EH (cell line): ENCODE measurements at places on chromosomes 5 and 9.

- DNase-seq, result peak; percentile 10
Observed at GRCh38 chr9:105535920-105536668, 21.8 kb upstream of the FKTN start.

- no peak for DNase-seq
Observed at GRCh38 chr9:120983259-120983837, 56.8 kb upstream of the TRAF1 start.

GRCh38 chr5:175798626-175799025, 72.8 kb upstream of the CPLX2 start:
- no peak for DNase-seq

- DNase-seq, result peak; percentile 84
Observed at GRCh38 chr5:16886366-16886736, 49.7 kb downstream of the MYO10 start.

DNA sequence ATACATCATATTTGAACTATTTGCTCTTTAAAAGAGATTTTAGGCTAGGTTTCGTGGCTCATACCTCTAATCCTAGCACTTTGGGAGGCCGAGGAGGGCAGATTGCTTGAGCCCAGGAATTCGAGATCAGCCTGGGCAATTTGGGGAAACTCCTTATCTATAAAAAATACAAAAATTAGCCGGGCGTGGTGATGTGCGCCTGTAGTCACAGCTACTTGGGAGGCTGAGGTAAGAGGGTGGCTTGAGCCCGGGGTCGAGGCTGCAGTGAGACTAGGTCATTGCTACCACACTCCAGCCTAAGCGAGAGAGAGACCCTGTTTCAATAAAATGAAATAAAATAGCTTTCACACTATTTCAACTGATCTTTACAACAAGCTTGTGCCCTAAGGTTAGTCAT, 500 bp upstream of the MRPL22 start:
- DNase-seq, result no peak

DNA sequence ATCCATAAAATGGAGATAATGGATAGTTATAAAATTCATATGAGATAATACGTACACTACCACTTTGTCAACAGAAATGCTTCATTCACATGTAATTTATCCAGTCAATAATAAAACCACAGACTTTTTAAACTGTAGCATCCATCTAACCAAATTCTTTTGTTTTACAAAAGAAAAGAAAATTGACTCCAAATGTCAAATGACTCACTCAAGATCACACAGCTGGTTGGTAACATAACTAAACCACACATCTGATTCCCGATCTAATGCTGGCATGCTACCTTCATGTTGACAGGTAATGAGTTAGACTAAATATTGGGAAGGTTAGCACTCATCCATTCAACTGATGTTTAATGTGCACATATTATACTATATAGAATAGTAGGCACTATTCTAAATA, 4.9 kb downstream of the FRMD3 start:
- DNase-seq, result no peak

GRCh38 chr5:172133359-172134029, 54.5 kb downstream of the STK10 start:
- peak; percentile 98 for DNase-seq

- DNase-seq, result no peak
Observed at GRCh38 chr9:101751895-101752294, 13.4 kb upstream of the GRIN3A start.

- no peak for DNase-seq
Observed at GRCh38 chr9:116555556-116556155, 131.4 kb upstream of the TRIM32 start.

- DNase-seq, result peak; percentile 90
Observed at GRCh38 chr5:1792842-1793266, 6.8 kb downstream of the MRPL36 start.

- DNase-seq, result no peak
Observed at GRCh38 chr5:124921694-124922093, 175.3 kb upstream of the ZNF608 start.

DNA sequence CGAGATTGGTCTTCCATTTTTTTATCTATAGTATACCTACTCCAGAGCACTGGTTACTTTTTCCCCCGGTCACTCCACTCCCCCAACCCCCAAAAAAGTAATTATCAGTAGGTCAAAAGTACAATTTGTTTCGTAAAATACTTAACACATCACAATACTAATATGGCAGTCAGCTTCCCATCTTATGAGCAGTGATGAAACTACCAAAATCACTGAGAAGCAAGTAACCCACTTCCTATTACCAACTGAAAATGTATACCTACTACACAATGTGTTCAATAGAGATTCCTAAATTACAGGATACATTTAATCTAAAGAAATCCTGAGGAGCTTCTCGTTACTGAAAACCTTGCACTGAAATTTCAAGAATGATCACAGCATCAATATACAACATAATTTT, 1.9 kb downstream of the CERT1 start:
- DNase-seq, result no peak

DNA sequence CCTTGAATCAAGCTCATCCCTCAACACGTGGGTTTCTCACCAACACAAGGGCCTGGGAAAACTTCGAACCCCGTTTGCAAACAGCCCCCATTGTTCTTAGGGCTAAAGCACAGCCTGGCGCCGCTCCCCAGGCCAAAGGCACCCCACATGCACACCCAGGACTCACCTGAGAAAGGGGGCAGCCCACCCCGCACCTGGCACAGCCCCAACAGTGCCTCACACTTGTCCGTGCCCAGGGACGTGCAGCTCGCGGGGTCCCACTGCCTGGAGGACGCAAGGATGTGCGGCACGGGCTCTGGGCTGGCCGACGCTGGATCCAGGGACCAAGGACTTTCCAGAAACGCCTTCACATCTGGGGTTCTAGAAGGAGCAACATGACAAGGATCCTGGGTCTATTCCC, 2.8 kb downstream of the SOHLH1 start:
- DNase-seq, result no peak

- no peak for DNase-seq
Observed at GRCh38 chr9:104611213-104611612, 5.8 kb upstream of the OR13C2 start.

- peak; percentile 19 for DNase-seq
Observed at GRCh38 chr9:137411260-137411644, 11.7 kb downstream of the EXD3 start.

- no peak for DNase-seq
Observed at GRCh38 chr5:107012371-107012770, 658.4 kb downstream of the EFNA5 start.

- DNase-seq, result peak; percentile 28
Observed at GRCh38 chr5:73199671-73200070, 26.7 kb downstream of the TMEM174 start.

DNA sequence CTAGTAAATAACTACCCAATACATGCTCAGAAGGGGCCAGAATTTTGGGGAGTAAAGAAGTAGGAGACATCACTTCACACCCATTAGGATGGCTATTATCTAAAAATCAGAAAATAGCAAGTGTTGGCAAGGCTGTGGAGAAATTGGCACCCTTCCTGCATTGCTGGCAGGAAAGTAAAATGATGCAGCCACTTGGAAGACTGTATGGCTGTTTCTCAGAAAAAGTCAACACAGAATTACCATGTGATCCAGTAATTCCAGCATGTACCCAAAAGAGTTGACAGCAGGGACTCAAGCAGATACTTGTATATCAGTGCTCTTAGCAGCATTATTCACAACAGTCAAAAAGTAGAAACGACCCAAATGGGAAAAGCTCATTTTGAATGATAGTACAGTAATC, 107.6 kb downstream of the APBA1 start:
- DNase-seq, result no peak

GRCh38 chr5:180294913-180295555, 3.2 kb upstream of the MAPK9 start:
- DNase-seq, result no peak

DNA sequence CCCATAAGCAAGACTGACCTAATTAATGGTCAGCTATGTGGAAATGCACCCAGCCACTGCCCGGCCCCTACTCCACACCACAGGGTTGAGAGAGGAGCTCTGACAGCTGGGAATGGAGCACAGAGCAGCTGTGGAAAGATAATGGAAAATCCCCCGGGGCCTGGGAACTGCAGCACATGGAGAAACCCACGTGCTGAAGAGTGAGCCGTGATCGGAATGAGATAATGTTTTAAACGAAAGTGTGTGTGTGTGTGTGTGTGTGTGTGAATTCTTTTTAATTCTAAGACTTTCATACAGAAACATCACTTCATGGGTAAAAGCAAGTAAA, 13.1 kb upstream of the SLC12A7 start:
- DNase-seq, result peak; percentile 60

GRCh38 chr9:130453487-130453886, 8.7 kb downstream of the ASS1 start:
- peak; percentile 24 for DNase-seq

- DNase-seq, result no peak
Observed at GRCh38 chr5:82835488-82835887, 241.7 kb downstream of the TMEM167A start.

DNA sequence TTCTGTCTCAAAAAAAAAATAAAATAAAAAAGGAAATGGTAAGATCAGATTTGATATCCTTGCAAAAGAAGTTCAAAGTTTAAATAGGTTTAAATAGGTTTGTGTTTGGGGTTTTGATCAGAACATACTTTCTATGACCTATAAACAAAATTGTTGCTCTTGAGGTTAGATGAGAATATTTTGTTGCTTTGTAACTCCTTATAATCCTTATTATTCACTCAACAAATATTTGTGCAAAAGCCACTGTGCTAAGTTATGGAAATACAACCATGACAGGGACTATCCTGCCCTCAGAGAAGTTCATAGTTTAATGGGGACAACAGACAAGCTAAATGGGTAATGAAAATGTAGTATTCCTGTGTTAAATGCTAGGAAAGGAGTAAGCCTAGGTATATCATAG, 71.5 kb downstream of the INVS start:
- peak; percentile 72 for DNase-seq

- DNase-seq, result peak; percentile 84
Observed at GRCh38 chr5:53126521-53126920, 17.0 kb upstream of the MOCS2 start.

- peak; percentile 95 for DNase-seq
Observed at GRCh38 chr9:76866689-76867088, 39.2 kb downstream of the PRUNE2 start.

- DNase-seq, result no peak
Observed at GRCh38 chr9:17875886-17876285, 297.0 kb downstream of the SH3GL2 start.

- peak; percentile 71 for DNase-seq
Observed at GRCh38 chr9:100577776-100578448, at the start of gene CAVIN4. Gene CAVIN4, plus strand, starts transcription at chr9:100578079. Its CDS starts 65 bp downstream, at chr9:100578144.

DNA sequence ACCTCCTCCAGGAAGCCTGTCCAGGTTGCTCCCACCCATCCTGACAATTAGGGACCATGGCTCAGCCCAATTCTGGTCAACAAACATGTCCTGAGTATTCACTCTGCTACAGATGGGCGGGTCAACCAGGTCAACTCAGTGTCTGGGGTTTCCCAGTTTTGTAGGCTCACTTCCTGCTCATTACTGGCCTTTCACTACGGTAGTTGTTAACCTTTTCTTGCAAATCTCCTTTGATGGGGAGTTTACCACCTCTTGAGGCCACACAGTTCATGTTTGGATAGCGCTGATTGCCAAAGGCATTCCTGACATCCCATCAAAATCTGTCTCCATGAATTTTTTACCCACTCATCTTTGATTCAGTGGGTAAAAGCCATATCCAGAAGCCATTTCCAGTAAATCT, 13.8 kb downstream of the TMEM8B start:
- DNase-seq, result no peak

DNA sequence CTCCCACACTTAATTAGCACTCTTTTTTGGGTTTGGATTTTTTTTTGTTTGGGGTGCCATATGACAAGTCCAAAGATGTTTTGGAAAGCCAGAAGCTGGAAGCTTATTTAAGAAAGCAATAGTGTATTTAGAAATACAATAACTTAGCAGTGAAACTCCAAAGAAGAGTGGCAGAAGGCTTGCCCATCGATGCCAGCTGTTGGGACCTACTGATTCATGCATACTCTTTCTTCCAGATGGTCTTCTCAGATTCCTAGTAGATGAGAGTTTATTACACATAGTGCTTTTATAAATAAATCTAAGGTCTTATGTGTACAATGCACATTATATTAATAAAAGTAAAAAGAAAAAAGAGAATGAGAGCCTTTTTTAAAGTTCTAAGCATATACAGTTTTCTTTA, 374.6 kb downstream of the OSTF1 start:
- no peak for DNase-seq
